HCEC 1CT (cell line): ENCODE measurements at places on chromosomes 1 and 21.

DNA sequence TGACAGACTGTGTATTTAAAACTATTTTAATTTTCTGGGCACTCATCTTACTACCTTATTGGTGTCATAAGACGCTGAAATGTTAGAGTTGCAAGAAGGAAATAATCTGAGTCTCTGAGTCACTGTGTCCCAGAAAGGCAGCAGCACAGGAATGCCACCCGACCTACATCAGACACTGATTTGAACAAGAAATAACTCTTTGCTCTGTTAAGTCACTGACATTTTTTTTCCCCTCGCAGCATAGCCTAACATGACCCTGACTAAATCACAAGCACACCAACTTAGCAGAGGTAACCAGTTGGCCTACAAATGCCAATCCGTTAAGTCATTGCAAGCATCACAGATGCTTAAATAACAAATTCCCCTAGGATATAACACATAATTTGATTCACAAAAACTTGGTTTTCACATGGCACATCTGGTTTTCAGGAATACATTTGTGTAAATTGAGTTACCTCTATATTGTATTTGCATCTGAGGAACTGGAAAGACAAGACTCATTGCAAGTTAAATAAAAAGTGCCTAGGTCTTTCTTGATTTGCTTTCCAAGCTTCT, 349.1 kb downstream of the SEC16B start:
- DNase-seq, result no peak

DNA sequence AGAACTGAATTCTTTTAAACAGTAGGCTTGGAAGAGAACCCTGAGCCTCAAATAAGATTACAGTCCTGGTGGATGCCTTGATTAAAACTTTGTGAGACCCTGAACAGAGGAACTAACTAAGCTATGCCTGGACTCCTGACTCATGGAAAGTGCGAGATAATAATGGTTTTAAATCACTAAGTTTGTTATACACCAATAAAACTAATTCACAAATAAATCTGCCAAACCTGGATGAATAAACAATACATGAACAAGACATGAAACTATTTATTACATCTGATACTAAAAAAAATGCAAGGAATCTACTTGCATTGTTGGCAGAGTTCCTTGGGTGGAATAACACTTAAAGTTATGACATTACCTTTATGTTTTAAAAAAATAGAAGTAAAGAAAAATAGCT, 118.4 kb downstream of the PIGK start:
- DNase-seq, result peak; percentile 37

DNA sequence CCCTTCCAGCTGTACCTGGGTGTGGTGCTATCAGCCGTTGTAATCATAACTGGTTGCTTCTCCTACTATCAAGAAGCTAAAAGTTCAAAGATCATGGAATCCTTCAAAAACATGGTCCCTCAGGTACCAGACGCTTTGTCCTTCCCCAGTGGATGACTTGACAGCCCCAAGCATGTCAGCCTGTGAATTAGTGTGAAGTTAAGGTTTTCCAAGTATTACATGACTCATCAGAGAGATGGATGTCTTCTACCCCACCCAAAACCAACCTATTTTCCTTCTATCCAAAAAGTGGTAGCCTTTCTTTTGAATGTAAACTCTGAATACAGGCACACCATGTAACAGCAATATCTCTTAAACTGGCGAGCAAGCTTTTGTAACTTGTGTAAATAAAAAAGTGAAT, 15.1 kb downstream of the ATP1A1 start:
- no peak for DNase-seq

GRCh38 chr1:85603086-85603880, 22.7 kb downstream of the CCN1 start:
- DNase-seq, result no peak

DNA sequence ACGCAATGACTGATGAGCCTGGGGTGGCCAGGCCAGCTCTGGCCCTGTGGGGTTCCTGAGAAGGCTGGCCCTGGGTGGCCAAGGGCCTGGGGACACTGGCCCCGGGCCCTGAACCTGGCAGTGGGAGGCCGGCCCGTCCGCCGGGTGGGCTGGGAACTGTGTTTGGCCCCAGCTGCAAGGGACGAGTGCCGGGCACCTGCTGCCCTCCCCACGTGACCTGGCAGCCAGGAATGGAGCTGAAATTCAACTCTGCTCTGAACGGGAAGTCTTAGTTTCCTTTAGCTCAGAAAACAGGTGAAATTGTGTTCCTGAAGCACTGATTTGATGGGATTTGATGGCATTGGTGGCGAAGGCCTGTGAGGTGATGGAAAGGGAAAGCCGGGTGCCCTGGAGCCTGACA, 8.2 kb upstream of the TTLL10 start:
- DNase-seq, result no peak

DNA sequence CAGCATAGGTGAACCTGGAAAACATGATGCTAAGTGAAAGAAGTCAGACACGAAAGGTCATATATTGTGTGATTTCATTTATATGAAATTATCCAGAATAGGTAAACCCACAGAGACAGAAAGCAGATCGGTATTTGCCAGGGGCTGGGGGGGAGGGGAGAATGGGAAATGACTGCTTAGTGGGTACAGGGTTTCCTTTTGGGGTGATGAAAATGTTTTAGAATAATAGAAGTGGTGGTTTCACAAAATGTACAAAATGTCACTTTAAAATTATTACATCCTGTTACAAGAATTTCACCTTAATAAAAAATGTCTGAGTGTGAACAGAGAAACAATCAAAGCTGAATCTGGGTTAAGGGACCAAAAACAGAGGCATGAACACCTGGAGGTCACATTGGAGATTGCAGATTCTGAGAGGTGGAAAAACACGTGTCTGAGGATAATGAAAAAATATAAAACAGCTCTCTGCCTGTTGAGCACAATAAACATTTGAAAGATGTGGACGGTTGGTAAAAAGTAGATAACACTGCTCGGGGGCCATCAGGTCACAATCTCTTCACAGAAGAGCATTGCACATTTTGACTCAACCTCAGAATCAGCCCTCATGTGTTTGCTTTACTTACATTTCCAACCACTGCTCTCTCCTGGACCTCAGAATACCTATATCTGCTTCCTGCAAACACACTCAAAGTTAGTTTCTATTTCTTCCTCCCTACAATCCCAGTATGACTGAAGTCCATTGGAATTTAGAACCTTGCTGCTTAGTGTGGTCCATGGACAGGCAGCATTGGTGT, 3.2 kb downstream of the SLAMF6 start:
- no peak for DNase-seq

DNA sequence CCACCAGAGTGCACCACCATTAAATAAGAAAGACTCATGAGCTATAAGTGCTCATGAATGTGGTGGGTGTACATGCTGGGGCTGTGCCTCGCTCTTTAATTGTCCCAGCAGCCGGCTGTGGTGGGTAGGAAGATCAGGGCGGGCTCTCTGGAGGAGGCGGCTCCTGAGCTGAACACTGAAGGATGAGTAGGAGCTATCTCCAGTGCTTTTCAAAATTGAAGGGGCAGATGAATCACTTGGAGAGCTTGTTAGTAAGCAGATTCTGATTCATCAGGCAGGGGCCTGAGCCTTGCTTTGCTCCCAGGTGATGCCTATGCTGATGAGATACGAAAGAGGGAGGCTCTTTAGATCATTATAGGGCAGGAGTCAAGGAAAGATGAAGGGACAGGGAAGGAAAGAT, 54.1 kb downstream of the ETS2 start:
- DNase-seq, result peak; percentile 49

DNA sequence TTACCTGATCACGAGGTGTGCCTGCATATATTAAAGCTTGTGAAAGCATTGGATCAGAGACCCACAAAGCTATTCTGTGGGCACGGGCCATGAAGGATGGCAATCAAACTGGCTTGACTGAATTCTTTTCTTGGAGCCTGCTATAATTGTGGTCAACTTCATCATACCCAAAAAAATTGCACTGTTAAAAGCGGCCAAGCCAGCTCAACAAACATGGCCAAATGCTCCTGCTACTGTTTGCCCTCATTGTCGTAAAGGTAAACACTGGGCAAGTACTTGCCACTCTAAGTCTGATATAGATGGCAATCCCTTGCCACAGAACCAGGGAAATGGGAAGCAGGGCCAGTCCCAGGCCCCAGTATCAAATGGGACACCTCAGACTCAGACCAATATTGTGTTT, 6.6 kb upstream of the GSTM5 start:
- DNase-seq, result no peak

GRCh38 chr1:203093754-203094410, 8.1 kb upstream of the MYOG start:
- no peak for DNase-seq

DNA sequence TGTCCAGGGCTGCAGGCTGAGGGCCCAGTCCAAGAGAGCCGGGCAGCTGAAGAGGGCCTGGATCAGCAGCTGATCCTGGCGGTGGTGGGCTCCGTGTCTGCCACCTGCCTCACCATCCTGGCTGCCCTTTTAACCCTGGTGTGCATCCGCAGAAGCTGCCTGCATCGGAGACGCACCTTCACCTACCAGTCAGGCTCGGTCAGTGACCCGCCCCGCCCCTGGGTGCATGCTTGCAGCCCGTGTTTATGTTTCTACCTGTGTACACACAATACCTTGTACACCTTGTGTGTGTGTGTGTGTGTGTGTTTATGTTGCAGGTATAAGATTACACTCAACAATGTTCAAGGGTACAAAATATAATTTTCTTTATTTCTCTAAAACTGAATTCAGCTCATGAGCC, 13.0 kb downstream of the TIE1 start:
- no peak for DNase-seq

- peak; percentile 65 for DNase-seq
Observed at GRCh38 chr1:207810173-207810572, 58.3 kb downstream of the CD46 start.
